Naive B cell (primary cell): ENCODE measurements at places on chromosomes 1 and 21.

DNA sequence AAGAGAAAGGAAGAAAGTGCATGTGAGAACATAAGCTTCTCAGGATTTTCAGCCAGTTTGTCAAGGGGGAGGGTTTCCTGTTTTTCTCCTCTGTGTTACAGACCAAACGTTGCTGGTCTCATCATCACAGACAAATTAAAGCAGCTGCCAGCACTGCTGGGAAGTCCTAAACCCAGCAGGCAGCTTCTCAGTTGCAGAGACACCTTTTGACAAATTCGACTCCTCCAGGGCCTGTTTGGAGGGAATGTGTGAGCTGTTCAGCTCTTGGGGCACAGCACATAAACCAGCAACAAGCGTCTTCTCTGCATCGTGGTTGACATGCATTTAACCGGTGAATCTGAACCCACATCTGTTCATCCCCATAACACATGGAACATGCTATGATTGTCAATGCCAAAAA is 454.6 kb upstream of the RUNX1 start:
- DNase-seq, result no peak

DNA sequence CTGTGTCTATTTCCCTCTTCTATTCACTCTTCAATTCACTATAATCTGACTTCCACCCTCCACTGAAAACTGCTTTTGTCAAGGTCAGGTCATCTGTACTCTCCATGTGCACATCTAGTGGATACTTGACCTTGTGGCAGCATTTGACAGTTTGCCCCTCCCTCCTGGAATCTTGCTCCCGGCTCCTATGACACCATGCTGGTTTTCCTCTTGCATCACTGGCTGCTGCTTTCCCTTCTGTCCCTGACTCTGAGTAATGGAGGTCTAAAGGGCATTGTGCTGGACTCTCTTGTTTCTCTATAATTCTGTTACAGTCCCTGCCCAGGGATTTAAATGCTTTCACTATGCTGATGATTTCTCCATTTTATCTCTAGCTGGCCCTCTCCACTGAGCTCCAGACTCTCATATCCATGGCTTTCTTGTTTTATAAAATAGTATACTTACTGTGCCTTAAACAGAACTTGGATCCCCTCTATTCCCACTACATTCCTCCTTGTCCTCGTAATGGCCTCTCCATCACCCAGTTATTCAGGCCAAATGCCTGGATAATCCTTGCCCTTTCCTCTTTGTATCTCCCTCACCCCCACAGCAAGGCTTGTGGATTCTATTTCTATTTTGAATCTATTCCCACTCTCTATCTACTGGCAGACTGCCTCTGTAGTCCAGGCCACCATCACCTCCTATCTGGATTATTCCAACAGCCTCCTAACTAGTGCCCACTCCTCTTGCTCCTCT is 36.8 kb upstream of the PODN start:
- no peak for DNase-seq

GRCh38 chr1:211522804-211523203 is 30.8 kb upstream of the RD3 start:
- DNase-seq, result no peak

DNA sequence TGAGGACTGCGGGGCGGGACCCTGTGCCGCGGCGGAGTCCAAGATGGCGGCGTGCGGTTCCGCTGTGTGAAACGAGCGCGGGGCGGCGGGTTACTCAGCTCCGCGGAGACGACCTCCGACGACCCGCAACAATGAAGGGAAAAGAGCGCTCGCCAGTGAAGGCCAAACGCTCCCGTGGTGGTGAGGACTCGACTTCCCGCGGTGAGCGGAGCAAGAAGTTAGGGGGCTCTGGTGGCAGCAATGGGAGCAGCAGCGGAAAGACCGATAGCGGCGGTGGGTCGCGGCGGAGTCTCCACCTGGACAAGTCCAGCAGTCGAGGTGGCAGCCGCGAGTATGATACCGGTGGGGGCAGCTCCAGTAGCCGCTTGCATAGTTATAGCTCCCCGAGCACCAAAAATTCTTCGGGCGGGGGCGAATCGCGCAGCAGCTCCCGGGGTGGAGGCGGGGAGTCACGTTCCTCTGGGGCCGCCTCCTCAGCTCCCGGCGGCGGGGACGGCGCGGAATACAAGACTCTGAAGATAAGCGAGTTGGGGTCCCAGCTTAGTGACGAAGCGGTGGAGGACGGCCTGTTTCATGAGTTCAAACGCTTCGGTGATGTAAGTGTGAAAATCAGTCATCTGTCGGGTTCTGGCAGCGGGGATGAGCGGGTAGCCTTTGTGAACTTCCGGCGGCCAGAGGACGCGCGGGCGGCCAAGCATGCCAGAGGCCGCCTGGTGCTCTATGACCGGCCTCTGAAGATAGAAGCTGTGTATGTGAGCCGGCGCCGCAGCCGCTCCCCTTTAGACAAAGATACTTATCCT is 430 bp downstream of the RBM15 start:
- DNase-seq, result no peak

GRCh38 chr1:86505564-86505902 is 36.8 kb downstream of the CLCA1 start:
- DNase-seq, result no peak

GRCh38 chr1:199226163-199226562 is 587.3 kb downstream of the PTPRC start:
- DNase-seq, result peak; percentile 11

DNA sequence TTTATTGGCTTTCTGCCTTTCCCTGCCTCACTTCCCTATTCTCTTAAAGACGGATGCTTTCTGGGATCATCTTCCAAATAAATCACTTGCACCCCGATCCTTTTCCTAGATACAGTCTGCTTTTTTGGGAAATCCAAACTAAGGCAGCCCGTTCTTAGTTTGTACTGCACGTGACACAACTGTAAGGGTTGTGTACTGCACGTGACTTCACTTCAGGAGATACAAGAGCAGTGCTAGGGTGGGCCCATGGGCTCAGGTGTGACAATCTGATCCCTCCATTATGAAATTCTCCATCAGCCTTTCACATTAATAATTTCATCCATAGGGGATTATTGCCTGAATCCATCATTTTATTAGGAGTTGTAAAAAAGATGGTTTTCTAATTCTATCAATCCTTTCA is 33.8 kb upstream of the SPOCD1 start:
- DNase-seq, result no peak

- no peak for DNase-seq
These were observed 17.3 kb downstream of the NOC2L start for GRCh38 chr1:941588-942383.

- DNase-seq, result no peak
These were observed 150.1 kb upstream of the SOD1 start for GRCh38 chr21:31509194-31510017.

- no peak for DNase-seq
These were observed 105.8 kb downstream of the EDEM3 start for GRCh38 chr1:184648856-184649201.

DNA sequence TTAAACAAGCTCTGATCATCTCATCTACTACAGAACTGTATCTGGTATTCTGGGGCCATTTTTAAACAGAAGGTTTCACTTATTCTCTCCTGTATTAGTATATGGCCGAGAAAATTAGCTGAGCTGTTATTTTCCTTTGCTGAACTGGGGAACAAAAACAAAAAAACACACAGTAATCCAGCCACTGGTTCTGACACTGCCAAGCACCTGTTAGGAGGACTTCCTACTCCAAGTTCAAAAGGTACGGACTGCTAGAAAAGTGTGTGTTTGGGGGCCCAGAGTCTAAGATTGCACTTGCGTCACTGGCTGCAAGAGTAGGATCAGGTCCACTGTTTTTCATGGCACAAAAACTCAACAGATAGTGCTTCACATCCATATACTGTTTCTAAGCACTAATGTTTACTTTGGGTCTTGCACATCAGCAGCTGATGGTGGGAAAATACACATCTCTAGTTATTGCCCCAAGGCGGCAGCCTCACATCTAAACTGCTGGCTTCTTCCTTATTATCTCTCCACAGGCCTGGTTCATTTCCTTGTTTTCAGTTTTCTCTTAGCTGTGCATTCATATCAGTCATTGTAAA is 226.1 kb downstream of the FGGY start:
- DNase-seq, result no peak

DNA sequence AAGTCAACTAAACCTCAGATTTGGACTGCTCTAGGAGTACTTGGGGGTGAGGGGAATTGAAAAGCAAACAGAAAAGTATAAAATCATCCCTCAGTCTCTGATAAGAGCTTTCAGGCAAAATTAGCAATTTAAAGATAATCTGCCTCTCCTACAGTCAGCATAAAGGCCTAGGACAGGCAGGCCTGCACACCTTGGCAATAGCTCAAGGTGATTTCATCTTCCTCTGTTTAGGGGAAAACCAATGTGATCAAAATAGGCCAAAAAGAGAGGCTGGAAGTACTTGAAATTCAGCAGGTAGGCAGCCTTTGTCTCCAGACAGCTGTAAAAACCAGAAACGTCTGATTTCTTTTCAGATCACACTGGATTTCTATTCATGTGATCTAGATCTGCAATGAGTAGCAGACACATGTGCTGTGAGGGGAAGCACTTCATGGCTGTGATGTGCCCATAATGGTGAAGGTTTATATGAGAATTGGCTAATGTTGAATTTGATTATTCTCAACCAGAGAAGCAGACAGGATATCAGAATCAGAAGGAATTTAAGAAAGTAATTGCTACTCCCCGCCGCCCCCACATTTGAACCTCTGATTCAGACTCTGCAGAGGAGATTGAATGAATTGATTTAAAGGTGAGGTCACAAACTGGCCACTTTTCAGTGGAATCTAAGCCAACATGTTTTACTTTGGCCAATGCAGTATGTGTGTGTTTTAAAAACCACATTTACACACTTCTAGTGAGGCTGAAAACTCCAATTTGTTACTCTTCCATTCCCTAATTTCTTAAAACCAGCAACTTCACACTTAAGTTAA is 45.8 kb upstream of the DNASE2B start:
- no peak for DNase-seq

GRCh38 chr1:236341298-236341697 is 52.8 kb upstream of the EDARADD start:
- DNase-seq, result no peak

GRCh38 chr1:165408518-165408917 is 36.4 kb downstream of the RXRG start:
- no peak for DNase-seq

GRCh38 chr1:206518743-206519142 is 11.4 kb downstream of the RASSF5 start:
- no peak for DNase-seq

DNA sequence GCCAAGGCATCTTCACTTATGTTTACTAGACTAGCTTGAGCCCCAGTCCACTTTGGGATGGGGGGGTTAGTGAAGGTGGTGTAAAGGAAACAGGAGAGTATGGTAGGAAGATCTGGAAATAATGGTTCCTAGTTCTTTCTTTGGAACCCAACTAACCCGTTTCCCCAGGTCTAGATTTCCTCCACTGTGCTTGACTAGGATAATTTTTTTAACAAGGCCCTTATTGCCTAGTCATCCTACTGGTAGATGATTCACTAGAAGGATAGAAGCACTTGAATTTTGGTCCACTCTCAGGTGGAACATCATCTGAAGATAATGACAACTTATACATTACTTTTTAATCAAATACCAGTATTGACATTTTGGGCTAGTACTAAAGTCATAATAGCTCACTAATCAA is 45.9 kb upstream of the MYOCOS start:
- no peak for DNase-seq

DNA sequence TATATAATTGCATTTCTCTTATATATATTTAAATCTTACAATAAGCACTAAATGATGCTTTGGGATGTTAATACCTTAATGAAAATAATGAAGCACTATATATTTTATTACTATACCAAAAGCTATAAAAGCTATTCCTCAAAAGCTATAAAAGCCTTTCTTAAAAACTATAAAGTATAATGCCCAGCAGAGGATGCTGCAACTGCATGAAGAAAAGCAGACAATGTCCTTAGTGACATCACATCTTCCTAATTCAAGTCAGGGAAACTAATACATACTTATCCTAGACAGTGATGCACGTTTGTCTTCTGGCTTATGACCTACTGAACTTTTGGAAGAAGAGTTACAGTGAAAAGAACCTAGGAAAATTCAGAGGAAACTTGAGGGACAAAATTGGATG is 13.6 kb upstream of the C1orf185 start:
- no peak for DNase-seq

DNA sequence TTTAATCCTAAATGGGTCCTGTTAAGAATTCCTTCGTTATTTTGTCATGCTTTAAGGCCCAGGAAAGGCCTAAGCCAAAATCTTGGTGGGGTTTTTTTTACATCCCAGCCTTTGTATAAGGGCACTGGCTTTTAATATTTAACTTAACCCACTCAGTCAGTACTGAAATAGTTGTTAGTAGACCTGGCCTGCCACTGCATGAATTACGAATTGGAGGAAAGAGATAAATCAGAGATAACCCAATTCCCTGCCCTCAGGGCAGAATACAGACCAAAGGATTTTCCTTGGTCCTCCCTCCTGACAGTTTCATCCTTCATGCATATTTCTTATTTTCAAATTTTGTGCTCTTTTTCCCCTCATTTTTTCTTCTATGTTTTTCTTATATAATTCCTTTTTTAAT is 193.0 kb downstream of the FASLG start:
- no peak for DNase-seq

DNA sequence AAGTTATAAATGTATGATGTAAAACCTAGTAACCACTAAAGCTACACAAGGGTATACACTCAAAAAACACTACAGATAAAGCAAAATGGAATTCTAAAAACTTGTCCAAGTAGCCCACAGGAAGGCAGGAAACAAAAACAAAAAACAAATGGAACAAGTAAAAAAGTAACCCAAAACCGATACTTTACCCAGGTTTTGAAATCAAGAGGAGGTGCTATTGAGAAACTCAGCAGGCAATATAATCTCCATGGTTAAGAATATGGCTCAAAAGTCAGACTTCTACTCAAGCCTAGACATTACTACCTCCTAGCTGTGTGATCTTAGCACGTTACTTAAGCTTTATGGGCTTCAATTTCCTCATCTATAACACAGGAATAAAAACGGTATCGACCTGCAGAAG is 13.3 kb downstream of the RBBP5 start:
- DNase-seq, result no peak

- no peak for DNase-seq
These were observed 5.0 kb upstream of the PLXNA2 start for GRCh38 chr1:208248991-208249696.

DNA sequence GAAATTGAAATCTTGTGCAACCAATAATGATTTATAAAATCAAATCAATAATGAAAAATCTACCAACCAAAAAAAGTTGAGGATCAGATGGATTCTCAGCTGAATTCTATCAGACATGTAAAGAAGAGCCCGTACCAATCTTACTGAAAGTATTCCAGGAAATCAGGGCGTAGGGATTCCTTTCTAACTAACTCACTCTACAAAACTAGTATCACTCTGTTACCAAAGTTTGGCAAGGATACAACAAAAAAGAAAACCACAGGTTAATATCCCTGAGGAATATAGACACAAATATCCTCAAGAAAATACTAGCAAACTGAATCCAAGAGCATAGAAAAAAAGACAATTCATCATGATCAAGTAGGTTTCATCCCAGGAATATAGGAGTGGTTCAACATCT is 52.8 kb upstream of the ADGRL4 start:
- no peak for DNase-seq
